EH (cell line): ENCODE measurements at places on chromosomes 7 and 10.

DNA sequence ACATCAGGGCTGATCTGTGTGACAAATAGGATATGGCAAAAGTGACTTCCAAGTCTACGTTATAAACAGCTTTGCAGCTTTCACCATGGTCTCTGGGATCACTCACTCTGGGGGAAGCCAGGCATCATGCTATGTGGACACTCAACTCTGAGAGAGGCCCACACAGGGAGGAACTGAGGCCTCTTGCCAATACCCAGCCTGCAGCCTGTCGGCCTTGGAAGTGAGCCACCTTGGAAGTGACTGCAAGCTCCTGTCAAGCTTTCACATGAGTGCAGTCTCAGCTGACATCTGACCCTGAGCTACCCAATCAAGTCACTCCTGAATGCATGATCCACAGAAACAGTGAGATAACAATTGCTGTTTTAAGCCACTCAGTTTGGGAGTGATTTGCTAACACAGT, 56.5 kb downstream of the MMRN2 start:
- peak; percentile 21 for DNase-seq

DNA sequence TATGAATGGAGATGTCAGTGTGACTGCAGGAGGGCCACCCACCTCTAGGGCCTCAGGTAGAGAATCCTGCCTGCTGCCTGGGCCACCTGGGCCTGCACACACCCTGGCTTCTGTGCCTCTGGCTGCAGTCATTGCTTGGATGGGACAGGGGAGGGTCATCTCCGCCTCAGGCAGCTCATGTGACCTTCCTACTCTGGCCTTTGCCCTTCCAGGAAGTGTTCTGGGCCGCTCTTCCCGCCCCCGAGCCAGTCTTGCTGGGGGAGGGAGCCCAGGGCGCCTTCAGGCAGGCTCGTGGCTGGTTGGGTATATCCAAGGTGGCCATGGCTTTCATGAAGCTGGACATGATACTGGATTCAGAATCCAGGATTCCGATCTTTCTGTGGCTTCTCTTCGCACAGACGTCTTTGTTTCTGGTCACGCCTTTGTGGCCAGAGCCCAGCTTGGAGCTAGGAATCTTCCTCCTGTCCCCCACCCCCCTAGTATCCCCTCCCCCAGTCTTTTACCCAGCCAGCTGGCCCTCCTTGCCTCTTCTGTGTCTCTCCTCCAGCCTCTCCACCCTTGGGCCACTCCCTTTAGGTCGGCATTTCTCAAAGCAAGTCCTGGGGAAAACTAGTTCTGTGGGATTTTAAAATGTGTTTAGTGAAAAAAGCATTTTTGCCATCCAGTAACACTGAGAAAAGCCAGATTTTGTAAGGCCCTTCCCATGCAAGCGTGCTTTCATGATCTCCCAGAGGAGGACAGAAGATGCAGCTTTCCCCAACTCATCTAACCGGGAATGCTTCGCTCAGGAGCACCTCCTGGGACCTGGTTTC, 119.6 kb downstream of the ZMIZ1 start:
- no peak for DNase-seq

DNA sequence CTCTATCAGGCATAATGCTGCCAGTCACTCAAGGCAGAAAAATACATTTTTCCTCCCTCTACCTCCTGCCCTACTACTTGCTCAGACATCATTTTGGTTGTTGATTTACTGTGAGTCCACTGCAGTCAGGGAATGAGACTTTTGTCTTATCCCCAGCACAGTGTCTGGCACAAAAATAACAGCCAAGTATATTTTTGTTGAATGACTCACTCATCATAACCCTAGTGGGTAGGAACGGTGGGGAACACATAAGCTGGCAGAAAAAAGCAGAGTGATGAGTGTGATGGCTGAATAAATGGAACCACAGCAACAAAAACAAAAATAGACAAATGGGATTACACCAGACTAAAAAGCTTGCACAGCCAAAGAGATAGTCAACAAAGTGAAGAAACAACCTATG, 65.8 kb upstream of the LAMB4 start:
- DNase-seq: peak; percentile 25

DNA sequence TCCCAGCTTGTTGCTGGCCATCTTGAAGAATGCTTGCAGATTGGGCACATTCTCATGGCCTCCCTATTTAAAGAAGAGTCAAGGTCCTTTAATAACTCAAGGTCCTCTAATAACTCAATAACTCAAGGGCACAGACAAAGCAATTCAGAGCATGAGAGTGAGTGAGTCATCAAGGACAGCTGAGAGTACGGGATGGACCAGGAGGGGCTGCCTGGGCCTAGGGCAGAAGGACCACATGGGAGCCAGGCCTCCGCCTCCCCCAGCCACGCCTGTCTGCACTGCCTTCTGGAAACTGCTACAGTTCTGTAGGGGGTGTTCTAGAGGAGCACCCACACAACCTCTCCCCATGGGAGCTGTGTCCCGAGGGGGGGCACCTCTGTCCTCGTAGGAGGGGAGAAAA, 48.9 kb downstream of the ZNF503 start:
- peak; percentile 23 for DNase-seq

- no peak for DNase-seq
These were observed 19.8 kb upstream of the NXPH1 start for GRCh38 chr7:8413600-8413999.

GRCh38 chr10:91576096-91576545, 56.8 kb downstream of the PPP1R3C start:
- peak; percentile 64 for DNase-seq

DNA sequence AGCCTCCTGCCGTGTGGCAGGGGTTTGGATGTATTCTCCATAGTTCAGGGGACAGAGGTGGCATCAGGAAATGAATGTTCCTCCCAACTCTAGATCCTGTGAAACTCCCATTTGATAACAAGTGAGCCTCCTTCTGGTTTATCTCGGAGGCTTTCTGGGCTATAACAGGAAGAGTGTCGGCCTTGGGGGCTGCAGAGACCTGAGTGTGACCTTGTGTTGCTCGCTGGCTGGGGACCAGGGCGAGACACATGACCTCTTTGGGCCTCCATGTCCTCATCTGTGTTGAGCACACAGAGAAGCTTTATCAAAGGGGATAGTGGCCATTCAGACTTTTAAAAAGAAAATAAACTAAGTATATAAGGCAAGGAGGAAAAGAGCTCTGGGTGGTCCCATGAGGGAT, 78.0 kb upstream of the SMNDC1 start:
- DNase-seq: no peak

DNA sequence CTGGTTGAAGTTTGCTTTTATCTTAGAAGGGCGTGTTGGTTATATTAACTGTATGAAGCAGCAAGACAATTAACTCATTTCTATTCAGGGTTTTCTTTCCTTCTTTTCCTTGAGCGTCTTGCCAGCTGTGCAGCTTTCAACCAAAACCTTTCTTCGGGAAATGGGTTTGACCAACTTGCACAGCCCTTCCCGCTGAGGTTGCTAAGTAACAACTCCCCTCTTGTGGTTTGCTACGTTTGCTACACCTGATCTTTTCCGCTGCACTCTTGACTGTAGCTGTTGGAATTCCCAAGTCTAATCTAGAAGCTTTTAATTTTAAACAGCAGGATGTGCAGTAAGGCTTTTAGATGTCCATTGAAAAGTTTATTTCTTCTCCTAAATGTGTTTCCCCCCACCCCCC, 116.9 kb downstream of the CDCA7L start:
- no peak for DNase-seq

DNA sequence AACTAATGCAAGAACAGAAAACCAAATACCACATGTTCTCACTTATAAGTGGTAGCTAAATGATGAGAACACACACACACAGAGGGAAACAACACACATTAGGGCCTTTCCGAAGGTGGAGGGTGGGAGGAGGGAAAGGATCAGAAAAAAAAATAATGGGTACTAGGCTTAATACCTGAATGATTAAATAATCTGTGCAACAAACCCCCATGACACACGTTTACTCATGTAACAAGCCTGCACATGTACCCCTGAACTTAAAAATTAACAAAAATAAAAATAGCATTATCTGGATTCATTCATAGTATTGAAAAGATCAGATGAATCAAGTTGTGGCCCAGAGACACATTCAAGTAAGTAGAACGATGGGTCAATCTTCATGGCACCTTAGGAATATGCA, 159.5 kb upstream of the POT1 start:
- no peak for DNase-seq

DNA sequence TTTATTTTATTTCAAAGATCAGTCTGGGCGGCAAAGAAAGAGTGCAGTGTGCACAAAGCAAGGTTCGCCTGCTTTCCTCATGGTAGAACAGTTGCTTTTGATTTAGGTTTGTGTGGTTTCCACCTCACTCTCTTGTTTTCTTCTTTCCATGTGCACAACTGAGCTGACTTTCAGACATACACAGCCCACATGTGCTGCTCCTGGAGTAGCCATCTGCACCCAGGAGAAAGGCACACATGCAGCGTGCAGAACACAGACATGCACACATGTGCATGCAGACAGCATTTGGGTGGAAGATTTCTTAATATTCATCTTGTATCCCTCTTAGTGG, 302.1 kb downstream of the FZD1 start:
- DNase-seq: no peak

GRCh38 chr7:5625938-5626337, 155.5 kb downstream of the RNF216 start:
- peak; percentile 94 for DNase-seq

DNA sequence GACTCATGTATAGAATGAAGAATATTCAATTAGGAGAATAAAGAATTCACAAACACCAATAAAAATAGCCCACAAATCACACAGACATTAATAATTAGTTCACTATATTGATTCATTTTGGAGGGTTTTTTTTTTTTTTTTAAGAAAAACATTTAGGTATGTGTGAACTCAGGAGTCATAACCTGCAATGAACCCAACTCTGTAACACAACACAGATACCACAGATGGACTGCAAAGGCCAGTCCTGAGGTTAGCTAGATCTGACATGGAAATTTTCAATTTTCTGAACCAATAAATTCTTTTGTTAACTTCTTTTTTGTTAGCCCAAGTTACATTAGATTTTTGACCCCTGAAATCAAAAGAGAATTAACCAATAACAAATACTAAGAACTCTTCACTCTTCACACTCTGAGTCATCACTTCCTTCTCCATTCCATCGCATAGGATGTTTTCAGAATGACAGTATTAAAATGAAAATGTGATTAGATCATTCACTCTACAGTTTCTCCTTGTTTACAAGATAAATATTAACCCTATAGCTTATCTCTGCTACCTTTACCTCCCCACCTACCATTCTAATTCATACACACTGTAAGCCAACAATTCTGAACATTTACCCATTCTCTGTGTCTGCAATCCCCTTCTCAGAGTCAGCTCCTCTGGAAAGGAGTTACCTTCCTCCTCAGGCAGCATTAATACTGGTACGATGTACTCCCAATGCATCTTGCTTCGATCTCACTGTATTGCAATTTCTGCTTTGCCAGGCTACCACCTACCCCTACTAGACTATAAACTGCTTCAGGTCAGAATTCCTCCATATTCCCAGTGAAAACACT, 141.5 kb downstream of the LRRN3 start:
- peak; percentile 76 for DNase-seq

DNA sequence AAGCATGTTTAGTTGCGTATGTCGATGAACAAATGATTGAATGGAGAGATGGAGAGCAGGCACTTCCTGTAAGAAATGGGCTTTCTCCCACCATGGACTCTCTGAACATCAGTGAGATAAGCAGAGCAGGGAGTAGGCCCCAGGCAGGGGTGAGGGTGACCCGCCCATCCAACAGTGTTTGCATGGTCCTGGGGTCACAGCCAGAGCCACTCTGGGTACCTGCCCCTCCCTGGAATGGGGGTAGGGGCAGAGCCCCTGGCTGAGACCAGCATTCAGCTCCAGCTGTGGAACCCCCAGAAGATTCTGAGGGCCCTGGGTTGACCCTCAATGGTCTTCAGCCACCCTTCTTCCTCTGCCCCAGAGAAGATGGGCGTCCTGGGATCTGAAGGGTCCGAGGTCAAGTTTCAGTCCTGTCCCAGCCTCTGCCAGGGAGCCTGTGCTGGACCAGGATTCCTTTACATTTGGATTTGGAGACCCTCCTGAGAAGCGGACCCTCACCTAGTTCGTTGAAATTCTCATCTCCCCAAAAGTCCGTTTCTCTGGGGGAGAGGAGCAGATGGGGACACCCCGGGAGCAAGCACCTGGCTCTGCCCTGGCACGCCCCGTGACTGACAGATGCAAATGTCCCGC, 2.4 kb upstream of the FGF8 start:
- no peak for DNase-seq

DNA sequence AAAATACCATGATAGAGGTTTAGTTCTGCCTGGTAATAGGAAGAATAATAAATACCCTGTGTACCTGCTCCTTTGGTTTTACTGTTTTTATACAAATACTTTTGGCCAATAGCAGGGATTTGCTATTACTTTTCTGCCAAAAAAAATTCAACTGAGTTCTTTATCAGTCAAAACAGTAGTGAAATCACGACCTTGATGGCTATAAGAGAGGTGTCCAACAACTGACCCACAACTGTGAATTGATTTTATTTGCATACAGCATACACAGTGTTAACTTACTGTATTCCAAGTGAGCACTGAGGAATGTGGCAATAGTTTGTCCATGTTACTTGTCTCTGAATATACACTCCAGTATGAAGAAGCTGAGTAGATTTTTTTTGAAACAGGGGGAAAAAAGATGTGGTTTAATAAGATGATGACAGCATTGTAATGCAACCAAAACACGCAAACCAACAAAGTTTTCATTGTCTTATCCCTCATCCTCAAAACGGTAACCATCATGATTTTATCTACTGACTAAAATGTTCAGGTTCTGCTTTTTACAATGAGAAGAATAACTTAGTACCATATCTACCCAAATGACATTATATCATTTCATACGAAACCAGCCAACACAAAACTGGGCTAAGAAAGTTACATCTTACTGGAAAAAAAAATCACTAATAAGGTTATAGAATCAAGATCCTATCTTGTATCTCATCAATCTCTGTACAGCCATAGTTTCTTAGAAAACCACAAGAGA, 63.3 kb downstream of the GSAP start:
- DNase-seq: no peak

DNA sequence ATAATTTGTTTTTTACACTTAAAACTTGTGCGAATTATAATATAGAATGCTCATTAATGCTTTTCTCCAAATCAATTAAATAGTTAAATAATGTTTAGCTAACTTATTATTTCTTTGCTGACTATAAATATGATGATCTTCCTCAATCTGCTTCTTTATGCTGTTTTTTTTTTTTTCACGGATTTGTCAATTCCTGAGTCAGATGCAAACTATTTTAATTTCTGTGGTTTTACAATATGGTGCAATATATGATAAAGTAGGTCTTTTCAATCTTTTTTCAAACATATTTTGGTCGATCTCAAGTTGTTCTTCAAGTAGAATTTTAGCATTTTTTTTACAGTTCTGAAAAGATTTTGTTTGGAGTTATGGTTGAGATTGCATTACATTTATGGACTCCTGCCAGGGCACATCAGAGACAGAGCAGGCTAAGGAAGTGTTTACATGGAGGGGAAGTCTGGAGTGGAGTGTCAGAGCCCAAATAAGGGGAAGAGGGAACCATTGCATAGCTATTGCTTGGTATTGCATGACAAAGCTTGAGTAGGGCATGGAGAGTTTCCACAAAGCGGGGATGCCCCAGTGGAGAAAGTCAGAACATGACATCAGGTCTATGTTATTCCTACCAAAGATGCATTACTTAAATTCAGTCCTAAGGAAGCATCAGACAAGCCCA, 204.4 kb downstream of the OTUD1 start:
- DNase-seq: no peak
